Activated CD8-positive, alpha-beta T cell treated with anti-CD3 and anti-CD28 coated beads for 36 hours (primary cell): ENCODE measurements at places on chromosomes 7 and 10.

- no peak for DNase-seq
These were observed 822.1 kb upstream of the SORCS1 start for GRCh38 chr10:107986571-107986970.

DNA sequence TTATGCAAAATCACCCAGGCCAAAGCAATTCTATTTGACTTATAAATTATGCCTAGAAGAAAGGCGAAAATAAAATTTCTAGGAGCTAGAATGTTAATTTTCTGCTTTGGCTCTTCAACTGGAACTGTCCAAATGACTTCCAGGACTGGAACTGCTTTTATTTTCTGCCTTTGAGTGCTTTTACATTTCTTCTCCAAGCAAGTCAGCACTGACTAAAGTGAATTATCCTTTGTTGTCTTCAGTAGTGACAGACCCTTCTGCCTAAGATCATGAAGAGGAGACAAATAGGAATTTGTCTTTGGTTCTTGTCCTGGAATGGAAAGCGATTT lies 255.9 kb downstream of the DNAJB9 start:
- DNase-seq = no peak

GRCh38 chr7:157564517-157565177 lies 227.8 kb downstream of the DNAJB6 start:
- DNase-seq = no peak

GRCh38 chr7:30805931-30806330 lies 34.7 kb downstream of the MINDY4 start:
- no peak for DNase-seq

DNA sequence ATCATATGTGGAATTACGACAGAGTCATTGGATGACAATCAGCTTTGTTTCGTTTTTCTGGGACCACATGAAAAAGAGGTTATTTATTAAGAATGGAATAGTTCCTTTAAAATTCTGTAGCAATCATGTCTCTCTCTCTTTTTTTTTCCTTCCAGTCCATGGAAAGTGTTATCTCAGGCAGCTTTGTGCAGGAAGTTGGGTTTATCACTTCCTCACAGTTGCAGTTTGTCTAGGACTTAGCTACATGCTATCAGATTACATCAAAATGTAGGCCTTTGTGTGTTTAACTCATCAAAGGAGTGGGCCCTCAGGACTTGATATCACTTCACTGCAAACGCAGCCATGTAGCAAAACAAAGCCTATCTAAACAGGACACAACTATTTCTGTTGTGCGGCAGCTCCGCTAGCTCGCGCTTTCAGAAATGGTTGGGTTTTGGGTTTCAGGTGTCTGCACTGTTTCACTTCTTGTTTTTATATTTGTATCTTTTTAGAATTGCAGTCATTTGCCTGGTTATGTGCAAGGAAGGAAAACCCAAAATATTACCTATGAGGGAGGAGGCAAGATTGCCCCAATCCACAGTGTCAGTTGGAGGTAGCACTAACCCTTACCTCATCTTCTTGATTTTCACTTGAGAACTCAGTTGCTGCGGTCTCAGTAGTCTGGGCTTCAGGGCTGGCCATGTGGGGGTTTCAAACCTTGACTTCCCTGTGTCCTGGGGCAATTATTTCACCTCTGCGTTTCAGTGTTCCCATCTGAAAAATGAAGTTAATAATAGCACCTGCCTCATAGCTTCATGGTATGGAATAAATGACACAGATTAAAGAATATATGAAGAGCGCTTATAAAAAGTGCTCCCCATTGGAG lies 66.7 kb downstream of the HHEX start:
- DNase-seq = no peak

DNA sequence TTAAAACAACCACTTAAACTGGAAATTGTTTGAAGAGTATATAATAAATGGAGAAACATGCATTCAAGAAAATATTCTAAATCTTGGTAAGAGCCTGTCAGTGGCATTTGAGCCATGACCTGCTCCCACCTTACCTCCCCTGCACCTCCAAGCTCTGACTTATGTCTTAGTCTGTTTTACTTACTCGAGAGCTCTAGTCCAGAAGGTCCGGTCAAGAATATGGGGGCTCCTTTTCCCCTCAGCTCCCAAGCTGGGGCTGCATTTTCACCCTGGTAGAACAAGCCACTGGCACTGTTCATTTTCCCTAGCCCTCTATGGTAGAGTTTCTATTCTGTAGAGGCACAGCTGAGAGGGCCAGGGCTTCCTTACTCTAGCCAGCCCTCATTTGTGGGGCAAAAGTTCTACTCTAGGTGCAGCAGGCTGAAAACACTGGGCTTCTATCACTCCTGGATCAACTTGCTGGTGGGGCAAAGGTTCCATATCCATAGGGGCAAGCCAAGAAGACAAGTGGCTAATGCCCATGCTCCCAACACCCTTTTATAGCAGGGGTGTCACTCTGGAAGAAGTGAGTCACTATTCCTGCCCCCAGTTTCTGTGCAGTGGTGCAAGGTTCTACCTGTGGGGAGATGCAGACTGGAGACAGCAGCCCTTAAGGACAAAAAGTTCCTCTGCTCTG lies 40.6 kb downstream of the ZNF438 start:
- DNase-seq = no peak

DNA sequence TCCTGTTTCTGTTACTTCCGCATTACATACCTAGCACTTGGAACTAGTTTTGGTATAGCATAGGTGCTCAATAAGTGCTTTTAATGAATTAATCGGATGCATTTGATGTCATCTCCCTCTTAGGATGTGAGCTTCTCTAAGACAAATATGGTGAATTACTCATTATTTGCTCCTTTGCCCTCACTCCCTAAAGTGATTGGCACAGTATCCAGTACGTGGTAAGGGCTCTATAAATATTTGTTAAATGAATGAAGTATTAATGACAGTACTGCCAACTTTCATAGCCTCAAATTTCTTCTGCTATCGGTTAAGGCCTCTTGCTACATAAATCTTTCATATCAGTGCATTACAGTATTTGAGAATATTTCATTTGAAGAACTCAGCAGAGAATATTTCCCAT lies 75.9 kb upstream of the ARID5B start:
- no peak for DNase-seq

DNA sequence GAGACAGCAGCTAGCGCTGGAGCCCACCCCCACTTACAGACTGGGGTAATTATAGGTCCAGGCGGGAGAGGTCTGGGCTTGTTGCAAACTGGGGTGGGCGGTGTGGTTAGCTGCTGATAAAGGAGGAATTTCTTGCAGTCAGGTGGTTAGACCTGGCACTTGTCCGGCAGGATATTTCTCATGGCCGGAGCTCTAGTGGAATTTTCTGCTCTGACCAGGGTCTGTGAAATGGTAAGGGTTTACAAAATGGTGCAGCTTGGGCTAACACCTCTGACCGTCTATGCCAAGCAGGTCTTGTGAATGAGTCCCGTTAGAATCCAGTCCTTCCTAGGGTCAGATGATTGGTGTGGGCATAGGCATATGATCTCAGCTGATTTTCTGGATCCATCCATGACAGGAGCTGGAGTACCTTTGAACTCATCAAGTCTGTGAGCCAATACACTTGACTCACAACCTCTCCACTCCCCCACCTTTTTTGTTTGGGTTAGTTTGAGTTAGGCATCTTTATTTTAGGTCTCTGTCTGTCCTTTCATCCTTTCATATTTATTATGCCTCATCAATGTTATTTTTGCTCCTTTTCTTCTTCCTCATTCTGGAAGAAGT lies 213.4 kb downstream of the SUGCT start:
- no peak for DNase-seq

DNA sequence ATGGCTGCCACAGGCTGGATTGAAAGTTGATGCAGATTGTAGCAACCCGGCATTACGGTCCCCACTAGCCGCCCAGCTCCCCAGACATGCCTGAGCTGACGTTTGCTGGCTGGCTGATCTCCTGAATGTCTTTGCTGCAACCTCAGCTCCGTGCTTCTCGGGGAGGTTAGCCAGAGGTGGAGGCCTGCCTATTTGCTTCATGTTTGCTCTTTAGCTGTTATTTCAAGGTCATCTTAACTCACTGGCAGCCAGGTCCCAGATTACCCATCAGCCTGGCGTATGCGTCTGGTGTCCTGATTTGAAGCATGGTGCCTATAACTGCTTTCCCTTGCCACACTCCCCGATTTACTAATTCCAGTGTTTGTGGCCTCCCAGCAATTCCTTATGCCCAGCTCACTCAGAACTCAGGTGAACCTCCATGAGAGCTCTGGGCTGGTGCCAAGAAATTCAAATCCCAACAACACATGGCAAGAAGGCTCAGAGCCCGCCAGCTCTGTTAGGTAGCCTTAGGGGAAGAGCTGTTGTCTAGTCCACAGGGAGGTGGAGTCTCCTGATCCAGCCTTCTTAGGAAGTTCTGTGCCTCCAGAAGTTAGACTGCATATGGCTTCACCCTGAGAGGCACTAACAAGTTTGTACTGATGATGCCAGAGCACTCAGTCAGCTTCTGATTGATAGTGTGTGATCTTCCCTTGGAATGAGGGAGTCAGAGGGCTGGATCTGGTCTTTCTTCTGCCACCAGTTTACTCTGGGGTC lies 69.7 kb upstream of the EXOC4 start:
- DNase-seq = no peak

DNA sequence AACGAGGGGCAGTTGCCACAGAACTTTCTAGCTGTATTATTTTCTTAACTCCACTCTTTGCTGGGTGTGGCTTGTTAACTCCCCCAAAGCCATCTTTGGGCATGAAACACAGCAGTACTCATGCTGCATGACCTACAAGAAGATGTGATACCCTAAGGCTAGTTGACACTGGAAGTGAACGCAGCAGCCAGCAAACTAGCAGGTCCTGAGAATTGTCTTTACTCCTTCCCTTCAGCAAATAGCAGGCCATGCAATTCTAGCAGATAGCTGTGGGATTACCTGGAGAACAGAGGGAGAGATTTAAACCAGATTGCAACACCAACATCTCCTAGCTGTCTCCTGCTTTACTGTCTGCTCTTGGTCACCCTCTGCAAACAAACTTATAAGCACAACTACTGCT lies 688.0 kb upstream of the ZWINT start:
- DNase-seq = no peak

DNA sequence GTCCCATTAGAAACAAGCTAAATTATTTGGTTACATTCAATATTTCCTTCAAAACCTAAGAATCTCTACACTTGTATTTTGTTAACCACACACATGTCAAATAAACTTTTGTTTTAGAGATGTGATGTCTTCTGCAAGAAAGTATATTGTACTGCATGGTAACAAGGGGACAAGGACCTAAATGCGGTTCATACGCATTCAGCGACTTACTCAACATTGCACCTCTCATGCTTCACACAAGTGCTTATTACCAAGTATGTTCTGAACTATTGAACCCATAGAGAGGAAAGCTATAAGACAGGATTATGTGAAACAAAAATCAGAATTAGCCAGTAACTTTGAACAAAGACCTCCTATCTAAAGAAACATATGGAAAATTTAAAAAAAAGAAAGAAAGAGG lies 68.3 kb downstream of the CREB5 start:
- DNase-seq = no peak

GRCh38 chr10:34696423-34696822 lies 118.7 kb downstream of the PARD3 start:
- DNase-seq = no peak

DNA sequence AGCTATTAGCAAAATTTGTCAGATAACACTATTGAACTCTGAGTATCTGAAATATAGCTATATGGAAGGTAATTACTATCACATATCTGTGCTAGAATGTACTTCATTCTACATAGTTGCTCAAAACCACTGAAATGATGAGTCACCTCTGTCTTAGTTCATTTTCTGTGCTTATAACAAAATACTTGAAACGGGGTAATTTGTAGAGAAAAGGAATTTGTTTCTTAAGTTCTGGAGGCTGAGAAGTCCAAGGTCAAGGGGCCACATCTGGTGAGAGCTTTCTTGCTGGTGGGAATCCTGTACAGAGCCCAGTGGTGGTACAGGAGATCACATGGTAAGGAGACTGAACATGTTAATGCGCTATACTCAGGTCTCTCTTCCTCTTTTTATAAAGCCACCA lies 41.9 kb upstream of the TNKS2 start:
- no peak for DNase-seq

DNA sequence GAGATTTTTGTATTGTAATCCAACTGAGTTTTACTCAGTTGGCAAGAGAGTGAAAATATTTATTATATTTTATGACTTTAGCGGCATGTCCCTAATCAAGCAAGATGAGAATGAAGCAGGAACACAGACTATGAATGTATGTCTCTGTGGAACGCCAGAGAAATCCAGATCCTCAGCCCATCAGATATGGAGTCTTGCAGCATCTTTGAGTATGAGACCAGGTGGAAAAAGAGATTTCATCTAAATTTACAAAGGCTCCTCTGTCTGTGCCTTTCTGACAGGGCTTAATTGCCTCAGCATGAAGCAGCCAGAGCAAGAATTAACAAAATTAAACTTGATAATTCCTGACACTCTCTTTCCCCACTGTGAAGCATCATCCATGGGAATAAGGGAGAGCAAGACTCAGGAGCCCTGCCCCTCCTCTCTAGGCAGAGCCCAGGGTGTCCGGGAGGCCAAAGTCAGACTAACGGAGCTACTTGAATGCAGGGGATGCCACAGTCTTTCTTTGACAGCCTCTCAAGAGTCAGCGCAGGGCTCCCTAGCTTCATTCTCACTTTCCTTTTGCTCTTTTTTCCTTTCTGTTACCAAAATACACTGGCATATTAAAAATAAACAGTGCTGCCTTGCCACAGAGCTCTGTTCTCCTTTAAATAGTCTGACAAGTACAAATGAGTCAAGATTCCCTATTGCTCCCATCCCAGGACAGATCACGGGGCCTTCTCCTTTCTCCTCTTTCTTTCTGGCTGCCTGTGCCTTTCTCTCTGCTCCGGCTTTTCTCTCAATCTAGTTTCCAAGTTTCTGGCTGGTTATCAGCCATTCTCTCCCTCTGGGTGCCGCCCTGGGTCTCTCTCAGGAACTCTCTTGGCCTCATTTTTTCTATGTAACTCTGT lies 132.2 kb upstream of the INHBA start:
- no peak for DNase-seq

DNA sequence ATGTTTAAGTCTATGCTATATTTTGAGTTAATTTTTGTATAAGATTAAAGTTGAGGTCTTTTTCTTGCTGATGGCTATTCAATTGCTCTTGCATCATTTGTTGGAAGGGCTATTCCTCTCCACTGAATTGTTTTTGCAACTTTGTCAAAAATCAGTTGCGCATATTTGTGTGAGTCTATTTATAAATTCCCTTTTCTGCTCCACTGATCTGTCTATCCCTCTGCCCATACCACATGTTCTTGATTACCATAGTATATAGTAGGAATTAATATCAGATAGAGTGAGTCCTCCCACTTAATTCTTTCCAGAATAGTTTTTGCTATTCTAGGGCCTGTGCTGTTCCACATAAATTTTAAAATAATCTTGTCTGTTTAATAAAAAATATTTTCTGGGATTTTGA lies 152.4 kb upstream of the ADCY1 start:
- no peak for DNase-seq

- no peak for DNase-seq
These were observed 50.1 kb upstream of the ADRB1 start for GRCh38 chr10:113993489-113993991.

GRCh38 chr10:119357412-119358151 lies 150.2 kb downstream of the GRK5 start:
- DNase-seq = no peak

- DNase-seq = no peak
These were observed 77.0 kb downstream of the POU6F2 start for GRCh38 chr7:39054731-39055130.

- no peak for DNase-seq
These were observed 245.9 kb downstream of the AHR start for GRCh38 chr7:17544401-17544800.
